ENCODE measurements at places on chromosomes 11 and 22. TPM values are rescaled to one million over a fixed set of nuclear protein-coding genes. Genes with fewer than 3 reads are reported as not detected.
A peak's percentile ranks its signal among the peaks of the same experiment; 100 is the strongest.

Gene OVCH2
- total RNA-seq: 8.7 TPM

Gene UPK3A
- total RNA-seq: not detected

Gene TRIM3
- total RNA-seq: 63.9 TPM

Gene PIWIL4
- total RNA-seq: 4.6 TPM

Gene IGF2
- total RNA-seq: 12.7 TPM

Gene TCN1
- total RNA-seq: not detected

Gene ZNF70
- total RNA-seq: 4.7 TPM

Gene GRIA4
- total RNA-seq: not detected

Gene MMP13
- 0.54 TPM for total RNA-seq

Gene SYCE3
- not detected for total RNA-seq

Gene HPX
- 2.0 TPM for total RNA-seq

Gene OR4C12
- total RNA-seq: not detected

Gene MRGPRX3
- total RNA-seq: not detected

GRCh38 chr22:24592058-24592850, 619 bp downstream of the LRRC75B start:
- DNase-seq: no peak

DNA sequence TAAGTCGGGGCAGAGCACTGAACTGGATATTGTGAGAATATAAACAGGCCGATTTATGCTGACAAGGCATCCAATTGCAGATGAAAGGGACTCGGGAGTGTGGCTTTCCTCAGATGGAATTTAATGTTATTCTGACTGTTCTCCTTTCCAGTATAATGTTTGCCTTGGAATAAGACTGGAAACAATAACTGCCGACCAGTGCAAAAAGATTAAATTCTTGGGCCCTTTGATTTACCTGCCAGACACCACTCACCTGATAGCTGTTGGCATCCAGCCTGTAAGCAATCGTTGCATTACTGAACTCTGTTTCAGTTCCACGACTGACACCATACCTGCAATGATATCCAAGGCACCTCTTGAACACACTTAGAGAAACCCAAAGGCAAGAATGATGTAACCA, 10.9 kb downstream of the NUP160 start:
- DNase-seq: no peak

GRCh38 chr11:93623920-93624319, 37.6 kb upstream of the CEP295 start:
- DNase-seq: no peak

DNA sequence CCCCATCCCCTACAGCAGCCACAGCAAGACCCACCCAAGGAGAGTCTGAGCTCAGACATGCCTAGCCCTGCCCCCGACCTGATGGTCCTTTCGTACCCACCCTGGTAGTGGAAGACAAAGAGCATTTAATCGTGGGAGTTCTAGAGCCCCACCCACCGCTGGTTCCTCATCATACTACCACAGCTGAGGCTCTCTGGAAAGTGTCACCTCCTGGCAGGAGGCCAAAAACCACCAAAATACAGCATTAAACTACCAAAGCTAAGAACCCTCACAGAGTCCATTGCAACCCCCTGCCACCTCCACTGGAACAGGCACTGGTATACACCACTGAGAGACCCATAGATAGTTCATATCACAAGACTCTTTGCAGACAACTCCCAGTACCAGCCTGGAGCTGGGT, 311.1 kb downstream of the TENM4 start:
- DNase-seq: no peak

- no peak for DNase-seq
Measured at GRCh38 chr11:8605971-8606563, 12.0 kb upstream of the STK33 start.

DNA sequence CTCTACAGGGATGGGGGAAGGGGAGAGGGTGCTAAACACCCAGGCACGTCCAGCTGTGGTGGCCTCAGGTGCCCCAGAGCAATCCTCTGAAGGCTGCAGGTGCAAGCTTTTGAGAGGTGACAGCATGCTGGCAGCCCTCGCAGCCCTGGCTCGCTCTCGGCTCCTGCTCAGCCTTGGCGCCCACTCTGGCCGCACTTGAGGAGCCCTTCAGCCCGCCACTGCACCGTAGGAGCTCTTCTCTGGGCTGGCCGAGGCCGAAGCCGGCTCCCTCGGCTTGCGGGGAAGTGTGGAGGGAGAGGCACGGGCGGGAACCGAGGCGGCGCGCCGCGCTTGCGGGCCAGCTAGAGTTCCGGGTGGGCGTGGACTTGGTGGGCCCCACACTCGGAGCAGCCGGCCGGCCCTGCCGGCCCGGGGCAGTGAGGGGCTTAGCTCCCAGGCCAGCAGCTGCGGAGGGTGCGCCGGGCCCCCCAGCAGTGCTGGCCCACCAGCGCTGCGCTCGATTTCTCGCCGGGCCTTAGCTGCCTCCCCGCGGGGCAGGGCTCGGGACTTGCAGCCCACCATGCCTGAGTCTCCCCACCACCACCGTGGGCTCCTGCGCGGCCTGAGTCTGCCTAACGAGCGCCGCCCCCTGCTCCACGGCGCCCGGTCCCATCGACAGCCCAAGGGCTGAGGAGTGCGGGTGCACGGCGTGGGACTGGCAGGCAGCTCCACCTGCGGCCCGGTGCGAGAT, 112.1 kb downstream of the TRIM29 start:
- DNase-seq: peak; percentile 85

DNA sequence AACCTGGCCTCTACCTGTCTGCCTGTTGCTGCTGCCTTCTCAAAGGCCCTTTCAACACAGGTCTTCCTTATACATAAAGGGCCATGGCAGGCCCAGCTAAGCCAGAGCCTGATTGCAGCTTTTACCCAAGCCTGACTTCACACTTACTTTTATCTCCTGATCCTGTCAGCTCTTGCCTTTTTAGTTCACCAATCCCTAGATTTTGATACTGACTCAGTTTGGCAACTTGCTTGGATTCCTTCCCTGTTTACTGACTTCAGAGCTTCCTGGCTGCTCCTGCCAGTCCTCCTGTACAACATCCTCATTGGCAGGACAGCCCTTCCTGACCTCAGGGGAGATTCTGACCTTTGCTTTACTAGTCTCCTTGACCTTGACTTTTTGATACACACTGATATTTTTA, 195.2 kb downstream of the NELL1 start:
- no peak for DNase-seq

- DNase-seq: no peak
Measured at GRCh38 chr11:43921561-43922294, 20.7 kb upstream of the C11orf96 start.

GRCh38 chr11:39806652-39807051, 1652.8 kb downstream of the LRRC4C start:
- DNase-seq: no peak

DNA sequence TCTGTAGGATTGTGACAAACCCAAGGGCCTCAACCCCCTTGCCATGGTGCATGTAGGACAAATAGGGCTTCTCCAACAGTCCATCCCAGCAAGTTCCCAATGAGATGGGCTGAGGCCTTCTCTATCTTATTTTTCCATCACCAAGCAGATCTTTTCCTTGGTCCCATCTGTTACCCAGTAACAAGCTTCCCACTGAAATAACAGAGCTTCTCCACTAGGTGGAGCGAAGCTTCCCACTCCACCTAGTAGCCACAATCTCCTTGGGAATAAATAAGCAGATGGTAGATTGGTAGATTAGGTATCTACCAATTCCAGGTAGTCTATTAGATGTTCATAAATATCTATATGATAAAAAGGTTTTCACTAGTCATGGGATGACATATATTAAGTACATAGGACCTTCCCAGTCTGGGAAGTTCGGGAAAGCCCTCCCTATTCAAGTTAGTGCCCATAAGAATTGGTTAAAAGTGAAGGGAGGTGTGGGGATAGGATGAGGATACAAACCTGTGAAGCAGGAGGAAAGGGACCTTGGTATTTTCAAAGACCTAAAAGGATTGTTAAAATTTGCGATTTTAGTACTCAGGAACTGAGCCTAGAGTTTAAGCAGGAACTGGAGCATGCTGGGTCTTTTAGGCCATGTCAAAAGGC, 5.9 kb upstream of the OR52L1 start:
- DNase-seq: no peak

- DNase-seq: no peak
Measured at GRCh38 chr11:70115778-70116177, 37.7 kb downstream of the ANO1 start.

- no peak for DNase-seq
Measured at GRCh38 chr11:8090756-8091155, 9.7 kb downstream of the TUB start.

GRCh38 chr22:35114131-35114980, 48.4 kb downstream of the ISX start:
- no peak for DNase-seq
